ENCODE measurements at places on chromosomes 7 and 10.

- peak; percentile 41 for DNase-seq
Measured at GRCh38 chr10:124153023-124153826, 59.8 kb upstream of the CHST15 start.

- no peak for DNase-seq
Measured at GRCh38 chr7:80478683-80479082, 33.2 kb downstream of the GNAT3 start.

DNA sequence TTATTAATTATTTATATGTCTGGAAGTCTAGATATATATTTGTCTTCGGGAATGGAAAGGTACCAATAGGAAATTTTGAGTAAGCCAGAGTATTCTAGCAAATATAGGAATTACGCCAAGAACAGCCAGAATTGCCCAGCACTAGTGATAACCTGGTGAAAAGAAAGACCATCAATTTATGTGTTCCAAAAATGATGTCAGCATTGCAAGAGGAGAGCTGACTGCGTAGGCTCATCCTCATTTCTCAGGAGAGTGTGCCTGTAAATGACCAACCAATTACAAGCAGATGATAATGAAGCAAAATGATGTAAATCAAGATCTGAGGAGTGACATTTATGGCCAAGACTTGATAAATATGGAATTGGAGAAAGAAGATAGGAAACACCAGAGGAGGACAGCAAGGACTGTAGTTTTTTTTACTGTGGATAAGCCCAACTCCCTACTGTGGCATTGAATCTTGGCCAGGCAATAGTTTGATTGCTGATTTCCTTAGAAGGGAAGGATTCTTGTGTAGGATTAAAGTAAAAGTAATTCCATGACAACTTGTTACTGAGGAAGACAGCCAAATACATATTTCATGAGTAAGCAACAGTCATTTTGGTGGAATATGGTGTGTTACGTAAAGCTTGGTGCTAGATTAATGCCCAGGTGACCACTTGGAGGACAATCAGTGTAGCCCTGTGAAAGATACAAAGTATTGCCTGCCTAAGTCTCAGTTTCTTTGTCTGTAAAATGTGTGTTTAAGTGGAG, 590.8 kb downstream of the AUTS2 start:
- DNase-seq = no peak

DNA sequence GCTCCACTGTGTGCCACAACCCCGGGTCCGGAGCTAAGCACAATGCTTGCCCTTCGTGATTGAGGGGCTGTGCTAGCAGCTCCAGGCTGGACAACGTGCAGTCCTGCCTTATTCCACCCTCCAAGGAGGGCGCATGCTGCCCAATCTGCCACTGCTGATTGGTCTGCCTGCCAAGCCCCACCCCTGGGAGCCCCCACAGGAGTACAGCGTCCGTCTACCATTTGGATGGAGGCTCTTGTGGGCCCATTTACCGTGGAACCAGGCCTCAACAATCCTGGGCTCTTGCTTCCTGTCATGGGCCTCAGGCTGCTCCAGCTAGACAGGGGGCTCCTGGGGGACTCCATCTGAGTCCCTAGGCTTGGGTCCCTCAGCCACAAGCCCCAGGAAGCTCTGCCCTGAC, 173.3 kb downstream of the SLIT1 start:
- no peak for DNase-seq

DNA sequence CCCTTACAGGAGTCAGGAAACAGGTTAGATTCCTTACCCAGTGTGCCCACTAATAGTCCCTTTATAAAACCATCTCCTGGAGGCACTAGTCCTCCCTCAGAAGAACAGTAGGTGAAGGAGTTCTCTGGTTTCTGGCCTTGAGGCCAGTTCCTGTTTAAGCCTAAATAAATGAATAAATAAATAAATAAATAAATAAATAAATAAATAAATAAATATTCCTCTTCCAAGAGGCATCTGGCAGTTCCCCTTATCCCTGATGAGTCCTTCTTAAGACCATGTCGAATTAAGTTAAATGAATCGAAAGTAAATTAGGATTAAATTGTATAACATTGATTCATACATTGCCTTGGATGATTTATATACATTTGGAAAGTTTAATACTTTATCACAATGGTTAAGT, 223.3 kb downstream of the PCDH15 start:
- DNase-seq = no peak

- DNase-seq = no peak
Measured at GRCh38 chr7:118148930-118149329, 35.0 kb upstream of the LSM8 start.

DNA sequence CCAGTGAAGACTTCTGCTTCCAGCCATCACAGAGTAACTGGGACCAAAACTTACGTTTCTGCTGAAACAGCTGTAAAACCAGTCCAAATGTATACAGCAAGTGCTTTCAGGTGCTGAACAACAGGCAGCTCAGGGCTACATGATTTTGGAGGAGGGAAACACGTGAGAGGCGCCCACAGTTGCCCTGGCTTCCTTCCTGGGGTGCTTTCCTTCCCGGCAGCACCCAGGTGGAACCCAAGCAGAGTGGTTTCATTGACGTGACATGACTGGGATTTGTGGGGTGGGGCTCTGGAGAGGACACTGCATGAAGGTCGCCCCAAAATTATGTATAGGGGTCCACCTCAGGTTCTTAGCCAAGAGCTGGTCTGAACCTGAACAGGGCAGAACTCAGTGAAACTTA, 34.2 kb downstream of the IL2RA start:
- DNase-seq = no peak

DNA sequence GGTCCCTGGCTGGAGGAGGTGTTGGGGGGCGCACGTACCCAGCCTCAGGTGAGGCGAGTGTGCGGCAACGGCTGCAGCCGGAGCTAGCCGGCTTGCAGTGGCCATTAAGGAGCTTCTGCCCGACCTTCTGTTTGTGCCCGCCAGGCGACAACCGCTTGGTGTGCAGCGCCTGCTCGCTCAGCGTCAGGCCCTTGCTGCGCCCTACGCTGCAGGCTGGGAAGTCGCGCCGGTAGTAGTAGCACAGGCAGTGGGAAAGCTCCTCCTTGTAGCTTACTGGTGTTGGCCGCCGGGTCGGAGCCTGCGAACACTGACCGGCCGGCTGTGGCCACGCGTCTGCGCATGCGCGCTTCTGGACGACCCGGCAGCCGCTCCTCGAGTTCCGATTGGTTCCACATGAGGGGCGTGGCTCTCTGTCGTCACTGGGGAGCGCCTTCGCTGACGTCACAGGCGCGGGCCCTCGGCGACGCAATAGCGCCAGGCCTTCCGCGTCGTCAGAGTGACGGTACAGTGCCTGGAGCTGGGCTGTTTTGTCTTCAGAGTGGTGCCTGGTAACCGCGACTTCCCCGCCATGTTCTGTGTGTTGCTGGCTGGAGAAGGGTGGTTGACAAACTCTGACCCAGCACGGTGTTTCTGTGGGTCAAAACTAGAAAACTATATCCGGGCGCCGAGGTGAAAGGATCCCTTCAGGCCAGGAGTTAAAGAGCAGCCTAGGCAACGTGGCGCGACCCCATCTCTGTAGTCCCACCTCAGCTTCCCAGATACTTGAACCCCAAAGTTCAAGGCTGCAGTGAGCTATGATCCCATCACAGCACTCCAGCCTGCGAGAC, 76.3 kb upstream of the TMEM248 start:
- DNase-seq = peak; percentile 97

- peak; percentile 33 for DNase-seq
Measured at GRCh38 chr10:81019029-81019890, 481.6 kb downstream of the SH2D4B start.

GRCh38 chr10:70145666-70146488, 623 bp downstream of the TYSND1 start:
- DNase-seq = peak; percentile 42

GRCh38 chr10:4813023-4813422, 13.0 kb upstream of the AKR1E2 start:
- DNase-seq = no peak

- DNase-seq = peak; percentile 1
Measured at GRCh38 chr7:30505174-30505697, 607 bp upstream of the GGCT start.

DNA sequence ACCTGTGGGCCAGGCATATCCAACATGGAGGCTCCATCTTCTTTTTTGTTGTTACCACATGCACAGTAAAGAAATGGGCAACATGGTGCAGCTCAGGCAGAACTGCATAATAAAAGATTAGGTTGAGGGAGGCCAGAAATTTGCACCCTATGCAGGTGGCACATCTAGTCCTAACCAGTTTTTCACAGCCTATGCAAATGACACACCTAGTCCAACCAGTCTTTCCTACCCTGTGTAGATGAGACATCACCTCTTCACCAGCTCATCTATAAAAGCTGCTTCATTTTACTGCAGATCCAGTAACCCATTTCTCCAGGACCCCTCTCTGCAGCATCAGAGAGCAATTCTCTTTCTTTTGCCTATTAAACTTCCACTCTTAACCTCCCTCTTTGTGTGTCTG, 411.0 kb upstream of the PCDH15 start:
- no peak for DNase-seq

GRCh38 chr10:122849090-122849489, 3.4 kb upstream of the CUZD1 start:
- no peak for DNase-seq

- DNase-seq = no peak
Measured at GRCh38 chr10:17455015-17455520, 673 bp upstream of the ST8SIA6 start.

DNA sequence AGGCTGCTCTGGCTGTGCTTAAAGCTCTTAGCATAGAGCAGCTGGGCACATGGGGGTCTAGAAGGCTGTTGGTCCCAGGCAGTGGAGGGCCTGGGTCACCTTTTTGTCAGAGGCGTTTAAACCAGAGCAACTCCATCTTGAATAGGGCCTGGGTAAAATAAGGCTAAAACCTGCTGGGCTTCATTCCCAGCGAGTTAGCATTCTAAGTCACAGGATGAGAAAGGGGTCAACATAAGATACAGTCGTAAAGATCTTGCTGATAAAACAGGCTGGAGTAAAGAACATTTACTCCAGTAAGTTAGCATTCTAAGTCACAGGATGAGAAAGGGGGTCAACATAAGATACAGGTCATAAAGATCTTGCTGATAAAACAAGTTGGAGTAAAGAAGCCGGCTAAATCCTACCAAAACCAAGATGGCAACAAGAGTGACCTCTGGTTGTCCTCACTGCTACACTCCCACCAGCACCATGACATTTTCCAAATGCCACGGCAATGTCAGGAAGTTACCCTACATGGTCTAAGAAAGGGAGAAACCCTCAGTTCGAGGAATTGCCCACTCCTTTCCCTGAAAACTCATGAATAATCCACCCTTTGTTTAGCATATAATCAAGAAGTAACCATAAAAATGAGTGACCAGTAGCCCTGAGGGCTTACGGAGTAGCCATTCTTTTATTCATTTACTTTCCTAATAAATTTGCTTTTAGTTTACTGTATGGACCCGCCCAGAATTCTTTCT, 96.8 kb upstream of the PCBD1 start:
- DNase-seq = no peak

- no peak for DNase-seq
Measured at GRCh38 chr10:132532749-132533560, 4.6 kb upstream of the INPP5A start.

DNA sequence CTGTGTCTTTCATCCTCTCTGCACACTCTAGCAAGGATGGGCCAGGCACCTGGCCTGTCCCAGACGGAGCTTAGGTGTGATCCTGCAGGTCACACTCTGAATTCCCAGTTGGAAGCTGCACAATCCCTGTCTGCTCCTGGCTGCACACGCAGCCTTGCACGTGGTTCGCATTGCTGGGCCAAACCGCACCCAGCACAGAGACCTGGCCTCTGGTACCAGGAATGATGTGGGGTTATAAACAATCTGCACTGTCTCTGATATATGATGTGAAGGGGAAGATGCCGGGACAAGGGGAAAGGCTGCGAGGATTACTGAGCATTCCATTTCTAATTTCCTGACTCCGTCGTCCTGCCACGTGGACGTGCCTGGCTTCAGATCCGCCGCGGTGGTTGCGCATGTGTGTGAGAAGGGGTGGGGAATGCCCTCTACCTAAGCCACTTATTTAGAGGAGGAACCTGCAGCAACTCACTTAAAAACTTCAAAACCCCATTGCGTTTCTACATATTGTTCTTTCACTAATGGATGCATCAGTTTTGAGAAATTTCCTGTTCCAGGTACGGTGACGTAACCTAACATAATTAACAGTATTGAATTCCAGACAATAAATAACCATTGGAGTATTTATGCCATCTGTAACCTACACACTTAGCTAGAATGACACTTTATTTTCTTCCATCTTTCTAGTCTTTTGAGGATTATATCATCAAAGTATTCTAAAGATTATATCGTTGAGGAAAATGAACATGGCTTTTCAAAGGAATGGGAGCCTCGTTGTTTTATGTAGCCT, 559.7 kb upstream of the MGMT start:
- DNase-seq = no peak

- no peak for DNase-seq
Measured at GRCh38 chr7:112500619-112501018, 19.8 kb downstream of the LSMEM1 start.

DNA sequence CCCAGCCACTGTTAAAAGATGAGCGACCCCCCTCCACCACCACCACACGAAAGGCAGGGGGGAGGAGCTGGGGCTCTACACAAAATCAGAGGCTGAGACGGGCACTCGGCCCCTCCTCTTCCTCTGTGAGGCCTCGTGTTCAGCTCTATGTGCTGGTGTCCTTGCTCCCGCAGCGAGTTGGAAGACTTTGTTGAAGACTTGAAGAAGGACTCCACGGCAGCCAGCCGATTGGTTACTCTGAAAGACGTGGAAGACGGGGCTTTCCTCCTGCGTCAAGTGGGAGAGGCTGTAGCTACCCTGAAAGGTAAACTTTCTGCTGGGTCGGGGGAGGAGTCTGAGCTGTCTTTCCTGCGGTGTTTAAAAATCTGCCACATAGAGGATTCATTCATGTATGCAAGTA, 203.7 kb downstream of the ARHGAP21 start:
- no peak for DNase-seq

DNA sequence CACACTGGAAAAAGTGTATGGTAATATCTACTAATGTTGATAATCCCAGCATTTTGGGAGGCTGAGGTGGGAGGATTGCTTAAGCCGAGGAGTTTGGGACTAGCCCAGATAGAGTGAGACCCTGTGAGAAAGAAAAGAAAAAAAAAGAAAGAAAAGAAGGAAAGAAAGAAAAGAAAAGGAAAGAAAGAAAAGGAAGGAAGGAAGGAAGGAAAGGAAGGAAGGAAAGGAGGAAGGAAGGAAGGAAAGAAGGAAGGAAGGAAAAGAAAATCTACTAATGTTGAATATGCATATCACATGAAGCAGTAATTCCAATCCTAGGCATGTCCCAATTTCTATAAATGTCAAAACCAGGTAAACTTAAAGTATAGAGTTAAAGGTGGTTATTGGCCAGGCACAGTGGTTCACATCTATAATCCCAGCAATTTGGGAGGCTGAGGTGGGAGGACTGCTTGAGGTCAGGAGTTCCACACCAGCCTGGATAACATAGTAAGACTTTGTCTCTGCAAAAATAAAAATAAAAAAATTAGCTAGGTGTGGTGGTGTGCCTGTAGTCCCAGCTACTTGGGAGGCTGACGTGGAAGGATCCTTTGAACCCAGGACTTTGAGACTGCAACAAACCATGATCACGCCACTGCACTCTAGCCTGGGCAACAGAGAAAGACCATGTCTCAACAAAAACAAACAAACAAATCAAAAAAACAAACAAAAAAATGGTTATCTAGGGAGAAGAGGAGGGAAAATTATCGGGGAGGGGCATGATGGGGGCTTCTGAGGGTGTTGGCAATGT, 5.2 kb upstream of the KAZALD1 start:
- DNase-seq = no peak

- no peak for DNase-seq
Measured at GRCh38 chr10:7892146-7892545, 73.8 kb downstream of the TAF3 start.

GRCh38 chr10:72611783-72612182, 14.1 kb downstream of the MICU1 start:
- peak; percentile 1 for DNase-seq
